ENCODE measurements at places on chromosomes 12 and 14. TPM values are rescaled to one million over a fixed set of nuclear protein-coding genes. Genes with fewer than 3 reads are reported as not detected.

PYGL gene
- 5.0 TPM for total RNA-seq

- no peaks in the 10 kb centered on the region for H3K27me3 ChIP-seq
- H3K4me3 ChIP-seq = peak overlapping the region; percentile 45
- H3K27ac ChIP-seq = peak overlapping the region; percentile 51
- peaks cover 24% of the 10 kb centered on the region for H3K4me1 ChIP-seq
Measured at GRCh38 chr14:80212023-80212397, 706 bp upstream of the DIO2 start.

INF2 gene
- total RNA-seq = 36.9 TPM

DNA sequence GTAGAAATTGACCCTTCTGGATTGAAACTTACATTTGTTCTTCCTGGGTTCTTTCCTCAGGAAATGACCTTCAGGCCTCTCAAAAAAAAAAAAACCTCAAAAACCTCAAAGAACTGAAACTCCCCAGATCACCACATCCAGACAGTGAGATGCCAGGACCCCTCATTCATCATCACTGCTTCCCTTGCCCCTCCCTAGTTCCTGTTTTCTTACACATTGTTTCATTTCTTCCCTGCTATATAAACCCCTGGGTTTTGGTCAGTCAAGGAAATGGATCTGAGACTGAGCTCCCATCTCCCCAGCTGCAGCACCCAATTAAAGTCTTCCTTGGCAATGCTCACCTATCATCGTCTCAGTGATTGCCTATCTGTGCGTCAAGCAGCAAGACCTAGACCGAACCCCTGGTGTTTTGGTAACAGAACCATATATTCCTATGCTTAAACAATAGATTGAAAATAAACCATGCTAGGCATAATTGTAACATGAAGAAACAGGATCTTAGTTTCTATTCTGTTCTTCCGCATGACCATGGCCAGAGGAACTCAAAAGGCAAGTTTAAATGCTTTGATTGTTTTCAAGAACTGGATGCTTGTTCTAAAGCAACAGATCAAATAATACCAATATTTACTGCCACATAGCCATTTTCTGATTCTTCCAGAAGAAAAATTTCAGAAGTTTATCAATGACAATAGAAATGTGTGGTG lies 108.0 kb upstream of the MAX start:
- no peak for DNase-seq
- no peak overlapping the region for H3K27ac ChIP-seq
- no peaks in the 10 kb centered on the region for H3K27me3 ChIP-seq
- no peaks in the 10 kb centered on the region for H3K36me3 ChIP-seq
- H3K4me3 ChIP-seq = no peak overlapping the region

KRT2 gene
- not detected for total RNA-seq

GLT8D2 gene
- total RNA-seq = 16.7 TPM

PPP2R5C gene
- 138 TPM for total RNA-seq

KRT79 gene
- not detected for total RNA-seq

HOXC9 gene
- total RNA-seq = 5.6 TPM

DNA sequence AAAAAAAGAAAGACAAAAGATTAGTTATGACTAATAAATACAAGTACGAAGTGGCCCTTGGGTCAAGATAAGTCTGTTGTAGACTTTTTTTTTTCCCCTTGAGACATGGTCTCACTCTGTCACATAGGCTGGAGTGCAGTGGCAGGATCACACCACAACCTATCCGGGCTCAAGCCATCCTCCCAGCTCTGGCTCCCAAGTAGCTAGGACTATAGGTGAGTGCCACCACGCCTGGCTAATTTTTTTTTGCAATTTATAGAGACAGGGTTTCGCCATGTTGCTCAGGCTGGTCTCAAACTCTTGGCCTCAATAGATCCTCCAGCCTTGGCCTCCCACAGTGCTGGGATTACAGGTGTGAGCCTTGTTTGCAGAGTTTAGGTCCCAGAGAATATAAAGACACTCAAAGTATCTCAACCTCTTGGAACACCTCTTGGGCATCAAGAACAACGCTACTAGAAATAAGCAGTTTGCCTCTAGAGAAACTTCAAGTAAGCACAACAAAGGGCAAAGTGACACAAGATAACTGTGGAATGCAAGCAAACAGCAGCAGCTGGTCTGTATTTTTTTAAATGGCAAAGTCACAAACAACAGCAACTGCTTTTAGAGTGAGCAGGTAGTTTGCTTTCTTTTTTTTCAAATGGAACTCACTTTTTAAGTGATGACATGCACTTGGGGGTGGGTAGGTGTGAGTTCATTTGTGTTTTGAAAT lies 3.9 kb upstream of the MDM2 start:
- H3K27me3 ChIP-seq = no peaks in the 10 kb centered on the region
- H3K27ac ChIP-seq = no peak overlapping the region
- no peak overlapping the region for H3K4me3 ChIP-seq
- H3K36me3 ChIP-seq = peaks cover under 1% of the 10 kb centered on the region
- DNase-seq = no peak

DNA sequence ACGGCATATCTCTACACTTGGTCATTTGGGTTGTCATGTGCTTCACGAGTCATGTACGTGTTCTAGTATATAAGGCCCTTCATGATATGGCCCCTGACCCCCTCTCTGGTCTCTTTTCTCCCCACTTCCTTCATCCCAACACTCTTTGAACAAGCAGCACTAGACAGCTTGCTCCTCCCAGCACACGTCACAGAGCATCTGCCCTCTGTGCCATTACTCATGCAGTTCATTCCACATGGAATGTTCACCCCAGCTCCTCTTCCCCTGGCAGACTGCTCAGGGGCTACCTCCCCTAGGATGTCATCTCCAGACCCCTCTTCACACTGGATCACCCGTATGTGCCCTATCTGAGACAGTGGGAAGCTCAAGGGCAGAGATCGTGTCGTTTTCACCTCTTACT lies 14.1 kb upstream of the LRP1-AS start:
- H3K36me3 ChIP-seq = peaks cover 20% of the 10 kb centered on the region
- no peaks in the 10 kb centered on the region for H3K4me1 ChIP-seq
- no peak overlapping the region for H3K4me3 ChIP-seq
- H3K27me3 ChIP-seq = no peaks in the 10 kb centered on the region

- no peaks in the 10 kb centered on the region for H3K36me3 ChIP-seq
- H3K4me1 ChIP-seq = no peaks in the 10 kb centered on the region
- peak; percentile 38 for DNase-seq
- no peak overlapping the region for H3K27ac ChIP-seq
- no peak overlapping the region for H3K4me3 ChIP-seq
Measured at GRCh38 chr12:118853634-118854033, 127.7 kb upstream of the SRRM4 start.

RDH12 gene
- not detected for total RNA-seq

DNA sequence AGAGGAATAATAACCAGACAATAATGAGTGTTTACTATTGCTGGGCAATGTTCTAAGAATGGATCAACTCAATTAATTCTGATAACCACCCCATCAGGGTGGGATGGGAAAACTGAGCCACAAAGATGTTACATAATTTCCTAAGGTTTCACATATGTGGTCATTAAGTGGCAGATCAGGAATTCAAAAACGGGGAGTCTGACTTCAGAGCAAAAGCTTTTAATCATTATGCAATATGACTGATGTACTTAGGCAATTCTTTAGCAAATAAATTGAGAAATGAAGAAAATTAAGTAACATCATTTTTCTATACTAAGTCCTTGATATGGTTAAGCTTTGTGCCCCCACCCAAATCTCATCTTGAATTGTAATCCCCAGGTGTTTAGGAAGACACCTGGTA lies 53.4 kb downstream of the PLCZ1 start:
- H3K4me1 ChIP-seq = no peaks in the 10 kb centered on the region
- no peaks in the 10 kb centered on the region for H3K36me3 ChIP-seq
- no peak overlapping the region for H3K4me3 ChIP-seq
- H3K27me3 ChIP-seq = no peaks in the 10 kb centered on the region
- no peak for DNase-seq

- DNase-seq = no peak
- no peak overlapping the region for H3K4me3 ChIP-seq
- H3K4me1 ChIP-seq = no peaks in the 10 kb centered on the region
Measured at GRCh38 chr12:70443062-70443673, 77.1 kb downstream of the KCNMB4 start.

DNA sequence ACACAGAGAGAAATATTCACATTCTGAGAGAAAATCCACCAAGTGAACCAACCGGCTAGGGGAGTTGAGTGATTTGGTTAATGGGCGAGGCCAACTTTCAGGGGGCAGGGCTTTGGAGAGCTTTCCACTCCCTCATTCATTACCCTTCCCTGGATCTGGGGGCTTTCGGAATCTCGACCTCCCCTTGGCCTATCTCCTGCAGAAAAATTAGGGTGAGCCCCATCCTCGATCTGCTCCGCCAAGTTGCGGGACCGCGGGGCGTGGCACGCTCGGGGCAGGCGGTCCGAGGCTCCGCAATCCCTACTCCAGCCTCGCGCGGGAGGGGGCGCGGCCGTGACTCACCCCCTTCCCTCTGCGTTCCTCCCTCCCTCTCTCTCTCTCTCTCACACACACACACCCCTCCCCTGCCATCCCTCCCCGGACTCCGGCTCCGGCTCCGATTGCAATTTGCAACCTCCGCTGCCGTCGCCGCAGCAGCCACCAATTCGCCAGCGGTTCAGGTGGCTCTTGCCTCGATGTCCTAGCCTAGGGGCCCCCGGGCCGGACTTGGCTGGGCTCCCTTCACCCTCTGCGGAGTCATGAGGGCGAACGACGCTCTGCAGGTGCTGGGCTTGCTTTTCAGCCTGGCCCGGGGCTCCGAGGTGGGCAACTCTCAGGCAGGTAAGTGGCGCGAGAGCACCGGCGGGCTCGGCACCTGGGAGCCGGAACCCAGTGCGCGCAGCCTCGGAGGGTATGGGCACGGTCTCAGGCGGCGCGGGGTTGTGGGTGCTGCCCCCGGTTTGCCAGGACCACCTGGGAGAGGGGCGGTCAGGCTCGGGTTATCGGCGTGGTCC lies at the start of gene ERBB3:
Gene ERBB3 (plus strand): TSS at position 443 of the 833 bp plus-strand sequence. CDS start 136 bp downstream, at position 579.
- no peaks in the 10 kb centered on the region for H3K27me3 ChIP-seq
- peaks cover 3% of the 10 kb centered on the region for H3K36me3 ChIP-seq
- peaks cover 25% of the 10 kb centered on the region for H3K4me1 ChIP-seq
- peak within 1 kb of the TSS; percentile 86 for H3K4me3 ChIP-seq

ADAM21 gene
- total RNA-seq = 0.15 TPM

- DNase-seq = no peak
- H3K4me1 ChIP-seq = peaks cover 21% of the 10 kb centered on the region
- H3K27ac ChIP-seq = no peak overlapping the region
- H3K4me3 ChIP-seq = no peak overlapping the region
- H3K36me3 ChIP-seq = 0 out of 2 replicates have a peak, but pooled peaks cover 2% of the 10 kb centered on the region
Measured at GRCh38 chr14:32823706-32824105, 115.0 kb upstream of the NPAS3 start.

ZNF410 gene
- 52.3 TPM for total RNA-seq

GRCh38 chr12:50635364-50635763 lies 128.5 kb upstream of the ATF1 start:
- no peak overlapping the region for H3K4me3 ChIP-seq
- H3K36me3 ChIP-seq = peaks cover 8% of the 10 kb centered on the region
- DNase-seq = peak; percentile 56
- no peaks in the 10 kb centered on the region for H3K4me1 ChIP-seq
- no peaks in the 10 kb centered on the region for H3K27me3 ChIP-seq
- H3K27ac ChIP-seq = no peak overlapping the region

EMP1 gene
- total RNA-seq = 7.5 TPM

DNA sequence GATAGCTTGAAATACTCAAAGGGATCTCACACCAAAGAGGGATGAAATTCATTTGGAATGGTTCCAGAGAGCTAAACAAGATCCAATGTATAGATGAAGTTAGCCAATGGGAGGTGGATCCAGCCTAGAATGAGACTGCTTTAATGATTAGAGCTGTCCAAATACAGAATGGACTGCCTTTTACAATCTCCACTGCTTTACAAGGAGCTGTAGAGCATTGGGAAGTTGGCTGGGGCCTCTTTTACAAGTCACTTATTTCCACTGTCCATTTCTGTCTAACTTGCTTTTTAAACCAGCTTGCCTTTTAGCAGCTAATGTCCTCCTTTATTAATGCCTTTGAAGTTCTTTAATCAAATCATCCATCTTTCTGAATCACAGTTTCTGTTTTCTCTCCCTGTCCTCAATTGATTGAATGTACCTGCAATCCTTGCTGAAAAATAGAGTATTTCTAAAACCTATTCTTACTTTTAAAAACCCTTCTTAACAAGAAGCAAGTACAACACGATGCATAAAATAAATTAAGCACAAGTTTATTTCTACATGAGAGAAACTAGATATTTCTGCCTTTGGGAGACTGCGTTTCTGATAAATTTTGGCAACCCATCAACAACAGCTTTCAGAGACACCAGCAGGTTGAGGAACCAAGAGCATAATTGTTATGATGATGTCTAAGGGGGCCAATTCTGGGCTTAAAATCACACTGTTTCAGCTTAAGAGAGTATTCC lies 3.4 kb upstream of the ATP2A2 start:
- no peak overlapping the region for H3K4me3 ChIP-seq
- peaks cover 2% of the 10 kb centered on the region for H3K36me3 ChIP-seq
- no peaks in the 10 kb centered on the region for H3K27me3 ChIP-seq
- H3K4me1 ChIP-seq = 0 out of 2 replicates have a peak, but pooled peaks cover 4% of the 10 kb centered on the region
- no peak for DNase-seq

AMN1 gene
- 7.5 TPM for total RNA-seq

ARID2 gene
- 59.6 TPM for total RNA-seq

DNA sequence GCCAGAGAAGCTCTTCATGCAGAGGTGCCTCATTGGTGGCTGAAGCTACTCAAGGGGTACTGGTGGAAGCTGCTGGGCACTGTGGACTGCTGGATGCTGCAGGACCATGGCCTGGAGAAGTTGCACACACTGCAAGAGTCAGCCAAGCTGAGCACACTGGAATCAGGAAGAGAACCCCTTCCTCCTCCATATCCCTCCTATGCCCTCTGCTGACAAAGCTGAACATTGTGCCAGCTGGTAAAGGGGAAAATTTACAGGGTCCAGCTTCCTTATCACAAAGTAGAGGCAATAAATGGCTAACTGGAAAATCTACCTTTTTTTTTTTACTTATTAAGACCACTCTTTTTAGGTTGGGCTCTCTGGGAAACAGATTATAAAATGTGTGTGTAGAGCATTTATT lies 6.5 kb downstream of the CCDC175 start:
- H3K36me3 ChIP-seq = no peaks in the 10 kb centered on the region
- no peaks in the 10 kb centered on the region for H3K4me1 ChIP-seq
- no peak overlapping the region for H3K4me3 ChIP-seq

DNA sequence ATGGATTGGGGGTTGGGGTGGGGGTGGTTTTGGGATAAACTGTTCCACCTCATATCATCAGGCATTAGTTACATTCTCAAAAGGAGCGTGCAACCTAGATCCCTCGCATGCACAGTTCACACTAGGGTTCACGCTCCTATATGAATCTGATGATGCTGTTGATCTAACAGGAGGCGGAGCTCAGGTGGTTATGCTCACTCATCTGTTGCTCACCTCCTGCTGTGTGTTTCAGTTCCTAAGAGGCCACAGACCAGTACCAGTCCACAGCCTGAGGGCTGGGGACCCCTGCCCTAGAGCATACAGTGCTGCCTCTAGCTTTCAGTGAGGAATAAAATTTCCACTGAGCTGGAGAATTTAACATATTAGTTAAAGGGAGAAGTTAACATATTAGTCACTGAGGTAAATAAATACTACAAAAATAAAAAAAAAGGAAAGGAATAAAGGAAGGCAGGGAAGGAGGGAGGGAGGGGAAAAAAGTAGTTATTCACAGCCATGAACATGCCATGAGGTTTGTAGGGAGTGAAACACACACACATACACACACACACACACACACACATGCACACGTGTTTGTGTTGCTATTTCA lies 612.7 kb upstream of the TBX3 start:
- no peak overlapping the region for H3K27ac ChIP-seq
- H3K4me1 ChIP-seq = no peaks in the 10 kb centered on the region
- H3K36me3 ChIP-seq = no peaks in the 10 kb centered on the region
- no peaks in the 10 kb centered on the region for H3K27me3 ChIP-seq
- no peak overlapping the region for H3K4me3 ChIP-seq
- DNase-seq = no peak

Measured in SJCRH30 (cell line).